M059J (cell line): ENCODE measurements at places on chromosomes 2 and 18.

DNA sequence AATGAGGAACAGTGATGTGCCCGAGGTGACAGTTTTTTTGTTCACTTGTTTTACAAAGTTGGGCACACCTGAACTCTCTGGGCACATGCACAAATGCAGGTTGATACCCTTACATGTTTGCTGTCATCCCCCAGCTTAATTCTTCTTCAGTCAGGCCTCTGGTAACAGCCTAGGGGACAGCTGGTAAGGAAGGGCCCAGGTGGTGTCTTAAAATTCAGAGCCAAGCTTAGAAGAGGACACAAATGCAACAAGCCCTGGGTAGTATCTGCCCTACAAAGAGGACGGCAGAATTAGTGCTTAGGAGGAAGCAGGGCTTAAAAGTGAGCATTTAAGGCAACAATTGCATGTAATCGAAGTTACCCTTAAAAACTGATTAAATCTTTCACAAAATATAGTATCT, 171.9 kb upstream of the ACAA2 start:
- DNase-seq, result no peak

DNA sequence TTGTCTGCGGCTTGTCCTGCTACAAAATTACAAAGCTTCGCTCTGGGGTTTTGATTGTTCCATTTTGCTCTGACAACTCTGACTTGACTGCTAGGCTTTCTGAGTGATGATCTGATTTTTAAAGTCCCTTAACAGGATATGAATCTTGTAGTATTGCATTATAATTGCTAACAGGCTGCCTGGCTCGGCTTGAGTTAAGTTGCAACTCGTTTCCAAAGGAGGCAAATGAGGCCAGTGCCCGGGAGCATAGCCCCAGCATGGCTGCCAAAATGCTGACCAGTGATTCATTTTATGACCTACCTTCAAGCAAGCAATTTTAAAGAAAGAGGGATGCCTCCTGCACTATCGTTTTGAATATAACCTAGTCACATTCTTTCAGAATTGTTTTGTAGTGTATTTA, 135.4 kb downstream of the COL6A3 start:
- peak; percentile 59 for DNase-seq

GRCh38 chr18:79552140-79552631, 127.4 kb upstream of the CTDP1 start:
- no peak for DNase-seq

DNA sequence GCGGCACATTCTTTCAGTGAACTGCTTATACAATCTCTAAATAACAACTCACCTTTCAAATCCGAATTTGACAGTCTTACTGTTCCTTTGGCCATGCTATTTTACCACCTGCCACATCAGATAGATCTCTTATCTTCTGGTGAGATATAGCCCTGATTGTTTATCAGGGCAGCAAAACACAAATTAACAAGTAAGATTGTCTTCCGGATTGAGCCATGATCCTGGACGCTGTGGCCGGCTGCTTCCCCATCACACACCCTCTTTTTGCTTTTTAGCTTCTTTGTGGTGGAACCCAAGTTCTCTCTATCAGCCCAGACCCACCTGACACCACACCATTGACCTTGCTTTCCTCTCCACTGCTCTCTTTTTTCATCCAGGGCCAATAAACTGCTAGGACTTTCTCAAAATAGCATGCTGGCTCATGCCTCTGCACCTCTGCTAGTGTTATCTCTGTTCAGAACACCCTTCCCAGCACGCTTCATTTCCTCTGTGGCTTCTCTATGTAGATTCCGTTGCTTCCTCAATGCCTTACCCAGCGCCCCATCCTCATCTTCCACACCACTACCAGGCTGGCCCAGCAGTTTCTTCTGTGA, 111.8 kb upstream of the CNTNAP5 start:
- DNase-seq, result no peak

GRCh38 chr18:23855721-23856120, 158.8 kb upstream of the TTC39C start:
- no peak for DNase-seq

DNA sequence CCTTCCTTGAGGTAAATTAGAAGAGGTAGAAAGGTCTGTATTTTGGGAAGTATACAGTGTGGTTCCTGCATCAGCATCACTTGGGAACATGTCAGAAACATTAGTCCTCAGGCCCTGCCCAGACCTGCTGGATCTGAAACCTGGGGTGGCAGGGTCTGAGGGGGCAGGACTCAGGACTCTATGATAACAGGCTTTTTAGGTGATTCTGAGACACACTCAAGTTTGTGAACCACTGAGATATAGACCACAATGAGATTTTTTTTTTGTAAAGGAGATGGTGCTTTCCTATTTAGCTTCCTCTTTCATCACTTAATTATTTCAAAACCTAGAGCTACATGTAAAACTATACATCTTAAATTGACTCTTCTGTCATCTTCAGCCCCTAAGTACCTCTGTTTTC, 262.7 kb upstream of the SPOPL start:
- no peak for DNase-seq

DNA sequence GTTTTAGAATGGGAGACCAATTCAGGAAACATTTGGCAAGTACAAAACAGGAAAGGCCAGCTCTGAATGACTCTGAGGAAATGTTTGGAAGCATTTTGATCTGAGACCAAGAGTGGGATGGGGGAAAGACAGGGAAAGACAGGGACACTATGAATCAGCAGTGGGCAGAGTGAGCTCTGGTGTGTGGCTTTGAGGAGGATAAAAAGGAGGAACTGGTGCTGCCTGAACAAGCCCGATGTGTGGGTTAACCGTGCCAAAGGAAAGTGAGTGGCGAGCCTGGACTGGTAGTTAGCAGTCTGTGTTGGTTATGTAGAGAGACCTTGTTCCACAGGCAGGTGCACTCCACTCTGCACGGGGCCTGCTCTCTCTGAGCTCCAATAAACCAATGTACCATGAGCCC, 5.3 kb downstream of the MFSD6 start:
- no peak for DNase-seq

DNA sequence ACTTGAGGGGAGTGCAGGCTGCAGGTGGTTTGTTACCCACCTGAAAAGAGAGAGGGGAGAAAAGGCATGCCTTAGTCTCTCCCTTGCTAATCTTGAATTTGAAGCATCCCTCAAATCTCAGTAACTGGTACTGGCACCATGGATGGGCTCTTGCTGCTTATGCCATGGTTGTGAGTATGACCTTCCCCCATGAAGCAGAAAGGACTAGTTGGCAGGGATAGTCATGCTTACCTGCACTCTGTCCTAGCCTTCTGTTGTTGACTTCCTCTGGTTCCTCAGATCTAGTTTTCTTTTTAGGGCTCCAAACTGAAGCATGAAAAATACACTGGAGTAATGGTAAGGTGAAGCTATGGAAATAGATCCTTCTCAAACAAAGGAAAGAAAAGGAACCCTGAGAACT, 191.2 kb downstream of the SPAG16 start:
- no peak for DNase-seq

GRCh38 chr18:78999939-79000338, 20.3 kb downstream of the SALL3 start:
- DNase-seq, result no peak
